ENCODE measurements at places on chromosomes 4 and X.

- no peak for DNase-seq
Measured at GRCh38 chrX:129525162-129525561, 1.9 kb upstream of the SMARCA1 start.

- no peak for DNase-seq
Measured at GRCh38 chr4:31458813-31459212, 738.6 kb downstream of the PCDH7 start.

- DNase-seq = peak; percentile 48
Measured at GRCh38 chrX:22081475-22082092, 49.5 kb downstream of the PHEX start.

GRCh38 chr4:56958111-56958517 lies 19.3 kb downstream of the NOA1 start:
- DNase-seq = no peak

DNA sequence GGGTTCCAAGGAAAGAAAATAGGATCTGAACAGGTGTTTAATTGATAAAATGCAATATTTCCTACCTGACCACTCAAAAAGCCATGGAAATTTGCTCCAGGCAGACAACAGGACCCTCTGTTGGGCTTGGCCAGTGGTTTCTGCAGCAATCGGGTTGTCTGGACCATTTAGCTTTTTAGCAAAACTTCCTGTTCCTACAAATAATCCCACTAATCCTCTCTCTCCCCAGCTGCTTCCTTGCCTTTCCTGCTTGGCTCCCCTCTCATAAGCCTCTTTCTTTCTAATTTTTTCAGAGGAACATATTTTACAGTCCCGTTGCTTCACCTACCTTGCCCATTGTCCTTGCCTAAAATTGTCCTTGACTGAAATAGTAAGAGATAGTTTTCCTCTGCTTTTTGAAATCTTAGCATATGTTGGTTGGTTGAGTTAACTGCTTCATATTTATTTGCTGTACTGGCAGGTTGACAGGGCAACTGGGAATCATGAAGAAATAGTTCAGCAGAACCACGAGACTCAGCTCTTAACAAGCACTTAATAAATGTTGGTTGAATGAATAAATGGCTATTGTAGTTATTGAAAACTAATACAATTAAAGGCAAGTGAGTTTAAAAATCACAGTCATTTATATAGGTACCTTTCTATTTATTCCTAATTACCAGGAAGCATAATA lies 259.8 kb downstream of the KCNIP4 start:
- no peak for DNase-seq

GRCh38 chr4:116055857-116056827 lies 942.7 kb upstream of the NDST4 start:
- DNase-seq = no peak

- DNase-seq = no peak
Measured at GRCh38 chr4:115678425-115678941, 565.1 kb upstream of the NDST4 start.

DNA sequence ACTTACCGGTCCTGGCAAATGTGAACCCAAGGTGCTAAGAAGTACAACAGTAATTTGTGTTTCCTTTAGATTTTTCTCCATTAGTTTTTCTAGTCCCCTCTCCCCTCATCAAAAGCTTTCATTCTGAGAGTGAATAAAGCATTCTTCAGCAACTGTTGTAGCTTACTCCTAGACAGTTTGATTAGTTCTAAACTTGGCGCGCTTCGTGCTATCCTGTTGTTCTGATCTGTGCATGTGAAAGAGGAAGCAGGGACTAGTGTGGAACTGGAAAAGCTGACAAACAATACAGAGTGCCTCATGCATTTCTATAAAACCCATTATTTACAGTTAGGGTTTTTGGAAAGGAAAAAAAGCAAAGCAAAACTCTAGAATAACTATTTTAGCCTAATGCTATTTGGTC lies 556.9 kb upstream of the SLIT2 start:
- no peak for DNase-seq

DNA sequence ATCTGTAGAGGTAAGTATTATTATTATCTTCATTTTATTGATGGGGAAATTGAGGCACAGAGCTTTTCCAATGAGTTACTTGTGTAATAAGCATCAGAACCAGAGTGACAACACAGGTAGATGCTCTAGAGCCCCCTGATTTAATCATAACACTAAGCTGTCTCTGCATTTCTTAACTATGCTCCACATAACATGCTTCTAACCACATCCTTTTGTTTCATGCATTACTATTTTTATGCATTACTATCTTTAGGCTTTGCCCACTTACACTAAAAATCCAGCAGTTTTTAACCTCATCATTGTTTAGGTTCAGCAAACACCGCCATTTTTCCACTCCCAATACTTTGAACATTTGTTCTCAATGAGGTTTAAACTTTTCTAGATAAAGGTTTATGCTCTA lies 1900.8 kb upstream of the PCDH10 start:
- DNase-seq = no peak

DNA sequence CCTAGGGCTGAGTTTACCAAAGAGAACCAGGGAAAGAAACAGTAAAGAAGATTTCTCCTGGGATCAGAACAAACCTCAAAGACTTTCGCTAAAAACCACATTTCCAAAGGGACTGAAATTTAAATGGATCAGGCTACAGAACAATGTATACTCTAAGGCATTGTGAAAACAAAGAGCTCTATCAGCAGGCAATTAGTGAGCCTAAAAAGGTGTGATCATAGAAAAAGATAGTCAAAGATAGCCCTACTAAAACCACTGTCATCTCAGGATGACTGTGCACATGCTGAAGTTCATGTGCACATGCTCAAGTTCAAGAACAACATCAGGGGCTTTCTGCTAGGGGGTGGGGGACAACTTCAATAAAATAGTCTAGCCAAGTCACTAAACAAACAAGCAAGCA lies 12.9 kb upstream of the SMIM10L2A start:
- no peak for DNase-seq

- no peak for DNase-seq
Measured at GRCh38 chr4:147830102-147830463, 98.2 kb downstream of the ARHGAP10 start.

- DNase-seq = no peak
Measured at GRCh38 chr4:169956091-169956843, 69.9 kb downstream of the MFAP3L start.

- no peak for DNase-seq
Measured at GRCh38 chrX:320126-320783, 1.7 kb upstream of the GTPBP6 start.

DNA sequence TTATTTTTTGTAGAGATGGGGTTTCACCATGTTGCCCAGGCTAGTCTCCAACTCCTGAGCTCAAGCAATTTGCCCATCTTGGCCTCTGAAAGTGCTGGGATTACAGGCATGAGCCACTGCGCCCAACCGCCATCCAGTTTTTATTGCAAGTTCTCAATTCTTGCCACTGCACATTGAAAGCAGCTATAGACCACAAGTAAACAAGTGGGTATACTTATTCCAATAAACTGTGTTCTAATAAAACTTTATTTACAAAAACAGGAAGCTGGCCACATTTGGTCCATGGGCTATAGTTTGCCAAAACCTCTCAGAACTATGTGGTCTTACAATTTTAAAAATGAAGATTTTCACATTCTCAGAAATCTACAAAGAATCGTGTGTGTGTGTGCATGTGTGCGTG lies 313.6 kb upstream of the RASGEF1B start:
- DNase-seq = no peak

DNA sequence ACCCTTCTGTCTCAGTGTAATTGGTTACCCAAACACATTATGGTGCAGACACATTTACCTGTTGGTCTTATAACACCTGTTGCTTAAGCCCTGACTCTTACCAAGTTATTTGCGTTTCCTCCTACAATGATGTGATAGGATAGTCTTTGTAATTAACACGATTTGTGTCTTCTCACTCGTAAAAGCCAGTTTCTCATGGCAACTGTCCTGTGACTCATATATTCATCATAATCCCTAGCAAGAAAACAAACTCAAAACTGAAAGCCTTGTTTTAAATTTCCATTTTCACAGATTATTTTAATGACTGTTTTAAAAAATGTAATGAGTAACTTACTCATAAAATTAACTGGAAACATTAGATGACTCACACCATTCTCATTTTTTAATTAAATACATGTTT lies 495.2 kb downstream of the NLGN4X start:
- no peak for DNase-seq

DNA sequence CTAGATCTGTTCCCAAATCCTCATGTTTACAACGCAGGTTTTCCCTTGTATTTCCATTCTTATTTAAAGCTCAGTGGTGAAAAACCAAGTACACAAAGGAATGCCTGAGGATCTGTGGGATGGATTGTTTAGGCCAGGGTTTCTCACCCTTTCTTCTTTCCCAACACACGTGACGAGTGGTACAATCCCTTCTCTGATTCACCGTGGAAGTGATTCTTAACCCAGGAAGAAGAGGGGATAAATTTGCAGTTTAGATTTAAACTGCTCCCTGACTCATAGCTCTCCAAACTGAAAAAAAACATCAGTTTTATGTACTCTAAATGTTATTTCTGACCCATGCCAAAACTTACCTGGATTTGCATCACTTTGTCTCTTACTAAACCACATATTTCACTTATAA lies 17.0 kb downstream of the PAQR3 start:
- no peak for DNase-seq

- no peak for DNase-seq
Measured at GRCh38 chrX:31165241-31166035, 93.6 kb upstream of the FTHL17 start.

- no peak for DNase-seq
Measured at GRCh38 chr4:56099378-56099786, 150.6 kb downstream of the CEP135 start.

DNA sequence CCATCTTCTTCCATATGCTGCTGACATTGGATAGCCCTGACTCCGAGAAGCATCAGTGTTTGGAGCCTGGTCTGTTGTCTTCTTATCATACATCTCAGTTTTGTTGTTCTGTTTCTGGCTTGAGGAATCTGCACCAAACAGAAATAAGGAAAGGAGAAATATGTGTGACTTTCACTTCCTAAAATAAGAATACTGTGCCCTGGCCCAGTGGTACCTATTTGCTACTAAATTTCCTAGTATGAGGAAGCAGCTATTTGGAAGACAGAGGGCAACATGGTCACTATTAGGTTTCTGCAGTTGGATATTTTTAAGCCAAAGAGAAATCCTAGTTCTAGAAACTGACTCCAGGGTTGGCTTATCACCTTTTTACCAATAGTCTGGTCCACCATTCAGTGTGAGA lies 16.8 kb downstream of the CT47C1 start:
- no peak for DNase-seq

GRCh38 chr4:144647095-144647561 lies 1.2 kb downstream of the HHIP start:
- peak; percentile 16 for DNase-seq

All from activated CD4-positive, alpha-beta T cell treated with anti-CD3 and anti-CD28 coated beads, Interleukin-2, amount 50 U/mL, for 16 hours (primary cell).